ENCODE measurements at places on chromosomes 2 and 18.

DNA sequence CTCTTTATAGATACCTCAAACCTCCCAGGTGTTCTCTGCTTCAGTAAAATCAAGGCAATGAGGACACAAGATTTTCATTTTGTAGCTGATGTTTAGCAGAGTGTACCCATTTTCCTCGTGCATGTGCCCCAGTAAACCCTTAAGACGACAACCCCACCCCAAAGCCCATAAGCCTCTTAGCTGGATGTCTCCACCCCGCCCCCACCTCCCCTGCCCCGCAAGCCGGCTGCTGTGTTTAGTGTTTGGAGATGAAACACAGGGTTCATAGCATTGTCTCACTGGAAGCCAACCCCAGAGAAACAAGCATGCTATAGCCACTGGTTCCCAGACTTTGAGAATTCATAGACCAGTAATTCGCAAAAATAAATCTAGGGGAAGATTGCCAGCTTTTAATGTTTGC, 5.8 kb upstream of the SAG start:
- no peak for DNase-seq

DNA sequence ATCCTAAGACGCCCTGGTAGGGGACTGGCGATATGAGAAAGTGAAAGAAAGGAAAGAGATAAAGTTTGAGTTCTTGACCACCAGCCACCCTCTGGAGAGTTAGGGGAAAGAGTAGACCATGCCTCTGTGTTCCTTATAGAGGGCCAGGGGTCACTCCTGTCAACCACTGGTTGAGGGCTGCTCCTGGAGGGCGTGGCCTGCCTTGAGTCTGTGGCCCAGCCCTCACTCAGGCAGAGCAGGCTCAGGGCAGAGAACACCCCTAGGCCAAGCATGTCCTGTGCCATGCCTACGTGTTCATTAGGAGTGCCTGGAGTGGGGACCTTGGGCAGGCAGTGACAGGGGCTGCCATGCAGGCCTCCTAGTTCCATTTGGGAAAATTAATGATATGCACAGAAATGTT, 161.1 kb upstream of the EPB41L3 start:
- DNase-seq, result no peak

GRCh38 chr18:48818329-48819254, 132.2 kb downstream of the SMAD7 start:
- DNase-seq, result no peak

DNA sequence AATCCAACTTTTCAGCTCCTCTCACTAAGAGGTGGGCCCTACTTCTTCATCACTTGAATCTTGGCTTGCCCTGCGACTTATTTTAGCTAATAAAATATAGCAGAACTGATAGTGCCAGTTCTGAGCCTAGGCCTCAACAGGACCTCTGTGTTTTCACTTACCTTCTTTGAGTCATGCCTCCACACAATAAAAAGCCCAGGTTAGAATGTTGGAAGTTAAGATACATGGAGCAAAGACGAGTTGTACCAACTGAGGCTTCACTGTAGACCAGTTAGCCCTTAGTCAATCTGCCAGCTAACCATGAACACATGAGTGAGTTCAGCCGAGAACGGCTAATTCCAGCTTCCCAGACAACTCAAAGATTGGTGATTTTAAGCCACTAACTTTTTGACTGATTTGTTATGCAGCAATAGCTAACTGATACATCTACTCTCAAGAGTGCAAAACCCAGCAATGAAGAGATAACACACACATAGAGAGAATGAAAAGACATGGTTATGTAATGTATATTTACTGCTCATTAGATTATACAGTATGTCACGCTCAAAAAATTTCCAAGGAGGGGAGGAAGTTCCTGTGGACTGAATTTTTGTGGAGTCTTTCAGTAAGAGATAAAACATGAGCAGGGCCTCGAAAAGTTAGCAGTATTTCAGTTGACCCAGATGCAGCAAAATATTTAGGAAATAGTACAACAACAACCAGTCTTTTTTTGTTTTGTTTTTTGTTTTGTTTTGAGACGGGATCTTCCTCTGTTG, 181.1 kb downstream of the MYCN start:
- DNase-seq, result no peak

DNA sequence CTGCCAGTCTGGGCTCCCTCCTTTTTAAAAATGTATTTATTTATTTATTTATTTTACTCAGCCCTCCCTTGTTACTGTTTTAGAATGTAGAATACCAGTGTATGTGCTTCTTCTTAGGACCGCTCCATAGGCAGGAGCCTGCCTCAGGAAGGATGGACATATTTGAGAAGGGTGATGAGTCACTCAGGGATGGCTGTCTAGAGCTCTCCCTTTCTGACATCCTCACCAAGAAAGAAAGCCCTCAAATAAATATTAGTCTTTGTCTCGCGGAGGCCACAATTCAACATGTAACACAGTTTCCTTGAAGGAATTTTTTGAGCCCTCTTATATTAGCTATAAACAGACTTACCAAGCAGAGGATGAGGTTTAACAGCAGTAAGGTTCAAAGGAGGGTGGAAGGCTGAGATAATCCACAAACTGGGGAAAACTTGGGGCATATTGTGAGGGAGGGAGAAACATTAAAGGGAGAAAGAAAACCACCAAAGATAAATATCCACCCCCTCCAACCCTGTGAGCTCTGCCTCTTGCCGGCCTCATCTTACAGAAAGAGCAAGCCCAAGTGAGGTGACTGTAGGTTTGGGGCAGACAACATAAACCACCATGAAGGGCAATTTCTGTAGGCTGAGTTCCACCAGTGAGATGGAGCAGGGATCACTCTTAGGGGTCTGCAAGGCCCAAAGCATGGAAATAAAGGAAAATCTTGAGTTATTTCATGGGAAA, 163.4 kb downstream of the LRRTM1 start:
- no peak for DNase-seq

DNA sequence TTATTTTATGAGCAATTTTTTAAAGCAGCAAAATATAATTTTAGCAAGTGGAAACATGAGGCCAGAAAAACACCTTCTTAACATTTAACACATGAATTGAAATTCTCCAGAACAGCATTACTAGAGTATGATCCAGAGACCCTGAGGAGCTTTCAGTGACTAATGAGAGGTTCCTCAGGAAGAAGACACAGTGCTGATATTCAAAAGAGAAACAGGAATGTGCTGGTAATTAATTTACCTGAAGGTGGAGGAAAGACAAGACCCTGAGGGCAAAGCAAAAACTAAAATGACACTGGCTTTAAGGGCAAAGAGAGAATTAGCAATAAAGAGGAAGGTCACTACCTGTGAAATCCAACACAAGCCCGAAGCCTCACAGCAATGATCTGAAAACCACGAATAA, 97.0 kb downstream of the CDH2 start:
- no peak for DNase-seq

GRCh38 chr18:58761241-58761969, 90.1 kb downstream of the MALT1 start:
- peak; percentile 10 for DNase-seq

GRCh38 chr2:217142649-217143266, 282.9 kb upstream of the TNP1 start:
- no peak for DNase-seq

GRCh38 chr2:134522496-134523455, 196.0 kb downstream of the TMEM163 start:
- DNase-seq, result no peak

DNA sequence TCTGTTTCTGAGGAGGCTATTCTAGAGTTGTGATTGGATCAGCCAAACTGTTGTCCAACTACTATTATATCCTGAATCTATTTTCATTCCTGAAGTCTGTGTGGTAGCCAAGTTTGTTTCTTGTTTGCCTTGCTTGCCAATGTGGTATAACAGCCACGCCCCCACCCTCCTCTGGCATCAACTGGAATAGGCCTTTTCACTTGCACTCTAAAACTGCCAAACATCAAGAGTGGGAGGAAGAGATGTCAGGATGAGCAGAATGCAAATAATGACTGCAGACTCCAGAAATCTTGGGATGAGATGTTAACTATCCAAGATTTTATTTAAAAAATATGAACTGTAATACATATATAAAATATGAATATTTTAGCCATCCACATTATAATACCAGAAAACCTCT, 246.1 kb downstream of the NRXN1 start:
- no peak for DNase-seq

DNA sequence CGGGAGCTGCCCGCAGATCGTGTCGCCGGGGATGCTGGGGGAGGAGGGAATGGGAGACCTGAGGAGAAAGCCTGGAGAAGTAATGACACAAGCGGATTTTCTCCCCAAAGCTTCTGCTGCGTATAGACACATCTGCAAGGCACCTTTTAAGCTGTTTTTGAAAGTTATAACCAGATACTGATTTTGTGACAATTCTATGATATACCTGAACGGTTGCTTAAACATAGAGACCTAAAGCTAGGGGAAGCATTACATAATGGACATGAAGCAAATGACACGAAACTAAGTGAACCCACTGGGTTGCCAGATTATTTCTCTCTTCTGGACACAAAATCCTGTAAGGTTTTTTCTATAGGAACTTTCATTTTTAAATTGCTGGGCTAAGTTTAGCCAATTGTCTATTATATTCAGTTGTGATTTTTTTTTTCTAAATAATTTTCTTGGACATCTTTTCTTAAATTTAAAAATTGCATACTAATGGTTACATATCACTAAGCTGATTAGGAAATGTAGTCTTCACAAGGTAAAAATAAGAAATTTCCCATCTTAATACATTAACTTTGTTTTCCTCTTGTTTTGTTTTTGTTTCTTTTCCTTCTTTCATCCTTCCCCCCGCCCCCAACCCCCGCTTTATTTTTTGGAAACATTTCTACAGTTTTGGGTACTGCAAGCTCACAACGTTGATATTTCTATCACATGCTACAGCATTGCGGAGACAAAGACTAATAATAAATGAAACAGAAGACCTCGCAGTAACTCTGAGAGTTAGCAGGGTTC, 1.3 kb downstream of the OSBPL6 start:
- DNase-seq, result peak; percentile 22

GRCh38 chr18:36389811-36390581, 92.5 kb downstream of the FHOD3 start:
- no peak for DNase-seq

GRCh38 chr2:175293776-175294175, 112.3 kb upstream of the ATP5MC3 start:
- no peak for DNase-seq

GRCh38 chr2:127181851-127182250, 38.2 kb downstream of the CYP27C1 start:
- no peak for DNase-seq

GRCh38 chr2:7013471-7014160, 96.4 kb downstream of the RNF144A start:
- DNase-seq, result no peak

GRCh38 chr2:168568476-168569267, 112.6 kb downstream of the CERS6 start:
- no peak for DNase-seq

DNA sequence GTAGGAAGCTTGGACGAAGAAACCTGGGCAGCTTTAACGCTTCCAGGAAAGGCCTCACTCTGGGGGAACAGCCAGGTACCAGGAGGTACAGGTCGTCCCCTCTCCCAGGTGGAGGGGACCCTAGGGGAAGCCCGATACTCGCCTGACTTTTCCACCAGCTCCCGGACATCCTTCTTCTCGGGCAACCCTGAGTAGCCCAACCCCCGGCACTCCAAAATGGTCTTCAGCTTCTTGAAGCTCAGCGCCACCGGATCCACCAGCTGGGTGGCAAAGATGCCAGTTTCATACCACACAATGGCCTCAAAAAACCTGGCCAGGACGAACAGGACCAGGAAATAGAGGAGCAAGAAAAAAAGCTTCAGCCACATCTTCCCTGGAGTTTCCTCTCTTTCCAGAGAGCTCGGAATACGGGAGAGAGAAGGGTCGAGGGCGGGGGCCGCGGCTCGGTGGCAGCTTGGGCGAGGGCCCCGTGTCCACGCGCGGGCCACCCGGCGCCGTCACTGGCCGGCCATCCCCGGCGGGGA, 1.1 kb downstream of the RNF103 start:
- DNase-seq, result no peak

GRCh38 chr2:17271416-17271815, 246.8 kb downstream of the RAD51AP2 start:
- DNase-seq, result no peak

DNA sequence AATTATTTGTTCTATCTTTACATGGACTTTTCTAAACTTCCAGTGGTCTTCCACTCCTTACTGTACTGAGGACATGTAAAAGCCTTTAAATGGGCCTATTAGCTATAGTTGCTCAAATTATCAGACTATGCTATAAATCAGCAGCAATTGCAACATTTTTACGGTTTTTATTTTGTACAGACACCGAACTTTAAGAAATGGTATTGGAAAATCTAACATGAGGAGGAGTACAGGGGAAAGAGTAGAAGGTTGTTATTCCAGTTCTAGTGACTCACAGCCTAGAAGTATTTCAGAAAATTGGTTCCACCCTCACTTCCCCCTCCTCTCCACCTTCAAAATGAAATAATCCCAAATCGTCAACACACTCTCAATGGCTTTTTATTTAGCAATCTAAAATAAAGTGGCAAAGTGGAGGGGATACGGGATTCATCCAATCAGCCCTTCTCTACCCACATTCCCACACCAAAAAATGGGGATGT, 1.1 kb downstream of the NCKAP1 start:
- DNase-seq, result no peak

GRCh38 chr2:201831469-201831868, 25.1 kb downstream of the CDK15 start:
- no peak for DNase-seq

GRCh38 chr2:202817771-202818170, 53.8 kb downstream of the ICA1L start:
- DNase-seq, result no peak

- DNase-seq, result no peak
Observed at GRCh38 chr2:47259829-47260228, 104.7 kb upstream of the STPG4 start.

All from NCI-H2029 (cell line).